Fibroblast of villous mesenchyme (primary cell): ENCODE measurements at places on chromosomes 4 and X.

- DNase-seq = no peak
Measured at GRCh38 chr4:141416677-141417363, 196.1 kb downstream of the ZNF330 start.

GRCh38 chr4:168028568-168028967 is 63.8 kb upstream of the ANXA10 start:
- peak; percentile 7 for DNase-seq

GRCh38 chr4:33060674-33061542 is 2340.7 kb downstream of the PCDH7 start:
- DNase-seq = peak; percentile 44

DNA sequence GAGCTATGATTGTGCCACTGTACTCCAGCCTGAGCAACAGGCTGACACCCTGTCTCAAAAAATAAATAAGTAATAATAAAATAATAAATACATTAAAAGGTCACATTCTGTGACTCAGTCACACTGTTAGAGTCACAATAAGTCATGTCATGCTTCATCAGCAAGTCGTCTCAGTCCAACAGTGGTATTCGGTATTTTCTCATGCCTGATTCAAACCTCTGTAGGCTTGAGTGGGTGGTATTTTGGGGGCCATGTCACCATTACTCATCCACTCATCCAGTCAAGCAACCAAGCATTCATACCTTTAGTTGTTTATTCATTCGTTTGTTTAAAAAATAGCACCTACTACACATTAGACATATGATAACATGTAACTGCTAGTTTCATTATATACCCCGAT is 46.9 kb downstream of the SUPT20HL2 start:
- no peak for DNase-seq

DNA sequence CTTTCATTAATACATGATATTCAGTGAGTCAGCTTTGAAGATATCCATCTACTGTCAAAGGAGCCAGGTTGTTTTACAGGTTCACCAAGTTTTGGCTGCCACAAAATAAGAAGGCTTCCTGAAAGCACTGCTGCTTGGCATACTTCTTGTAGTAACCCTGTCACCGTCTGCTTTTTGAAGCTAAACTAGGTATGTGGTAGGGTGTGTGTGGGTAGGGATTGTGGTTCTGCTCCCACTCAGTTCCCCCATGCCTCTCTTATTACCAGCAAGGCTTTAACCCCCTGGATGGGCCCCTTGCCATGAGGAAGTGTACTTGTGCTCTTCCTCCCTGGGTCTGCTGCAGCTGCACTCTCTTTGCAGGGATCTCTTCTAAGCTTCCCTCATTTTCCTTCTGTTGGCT is 191.2 kb downstream of the BANK1 start:
- no peak for DNase-seq

GRCh38 chrX:132169554-132169953 is 41.7 kb upstream of the FRMD7 start:
- DNase-seq = no peak

DNA sequence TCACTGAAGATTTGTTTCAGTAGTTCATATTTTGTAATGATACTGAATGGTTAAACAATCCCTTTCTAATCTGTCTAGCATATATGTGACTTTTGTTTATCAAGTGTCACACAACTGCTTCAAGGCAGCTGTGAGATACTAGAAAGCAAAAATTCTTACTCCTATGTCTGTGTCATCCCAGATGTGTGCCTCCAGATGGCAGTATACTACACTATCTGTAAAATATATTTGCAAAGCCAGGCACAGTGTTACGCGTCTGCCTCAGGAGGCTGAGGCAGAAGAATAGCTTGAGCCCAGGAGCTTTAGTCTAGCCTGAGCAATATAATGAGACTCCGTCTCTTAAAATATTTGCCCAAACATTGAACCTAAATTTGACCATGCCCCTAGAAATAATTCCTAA is 4.0 kb downstream of the NUDT10 start:
- DNase-seq = peak; percentile 23
